ENCODE measurements at places on chromosomes 11 and 22.

GRCh38 chr11:112196519-112197087 is 21.3 kb downstream of the BCO2 start:
- no peak for DNase-seq

DNA sequence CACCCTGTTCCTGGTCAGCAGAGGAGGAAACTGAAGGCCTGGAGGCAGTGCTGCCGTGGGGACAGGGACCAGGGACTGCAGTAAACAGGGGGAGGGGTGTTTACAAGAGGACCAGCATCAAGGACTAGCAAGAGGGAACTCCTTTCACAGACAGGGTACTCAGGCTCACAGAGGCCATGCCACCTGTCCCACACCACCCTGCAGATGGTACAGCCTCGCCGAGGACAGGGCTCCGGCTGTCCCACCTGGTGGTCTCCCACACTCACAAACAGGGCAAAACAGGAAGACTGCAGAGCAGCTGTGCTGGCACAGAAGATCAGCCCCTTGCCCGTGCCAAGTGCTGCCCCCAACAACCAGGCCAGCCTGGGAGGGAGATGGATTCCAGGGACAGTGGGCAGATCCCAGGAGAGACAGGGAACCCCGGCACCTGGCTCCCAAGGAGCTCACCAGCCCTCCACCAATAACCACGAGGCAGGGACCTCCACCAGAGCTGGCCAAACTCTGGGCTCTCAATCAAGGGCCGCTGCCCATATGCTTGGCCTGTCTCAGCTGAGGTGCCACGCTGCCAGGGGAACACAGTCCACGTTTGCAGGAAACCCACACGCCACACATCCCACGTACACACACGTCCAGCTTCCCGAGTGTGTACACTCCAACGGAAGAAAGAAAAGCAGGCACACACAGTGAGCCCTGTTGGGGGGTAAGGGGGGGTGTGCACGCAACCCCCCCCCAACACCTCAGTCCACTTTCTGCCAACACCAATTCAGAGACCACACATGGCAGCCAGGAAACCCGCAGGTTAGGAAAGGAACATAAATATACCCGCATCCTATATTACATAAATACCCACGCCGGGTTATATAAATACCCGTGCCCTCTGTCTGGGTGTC is 2.1 kb downstream of the CSNK1E start:
- DNase-seq = no peak

GRCh38 chr22:38798496-38798895 is 4.6 kb upstream of the DNAL4 start:
- DNase-seq = no peak

GRCh38 chr11:117931971-117932370 is 2.8 kb upstream of the TMPRSS13 start:
- peak; percentile 34 for DNase-seq

DNA sequence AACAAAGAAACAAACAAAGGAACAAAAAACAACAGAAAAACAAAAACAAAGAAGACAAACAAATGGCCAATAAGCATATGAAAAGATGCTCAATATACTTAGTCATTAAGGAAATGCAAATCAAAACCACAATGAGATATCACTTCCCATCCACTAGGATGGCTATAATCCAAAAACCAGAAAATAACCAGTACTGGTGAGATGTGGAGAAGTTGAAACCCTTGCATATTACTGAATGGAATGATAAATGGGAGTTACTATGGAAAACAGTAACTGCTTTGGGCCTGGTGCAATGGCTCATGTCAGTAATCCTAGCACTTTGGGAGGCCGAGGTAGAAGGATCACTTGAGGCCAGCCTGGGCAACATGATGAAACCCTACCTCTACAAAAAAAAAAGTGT is 44.9 kb upstream of the RBFOX2 start:
- no peak for DNase-seq

DNA sequence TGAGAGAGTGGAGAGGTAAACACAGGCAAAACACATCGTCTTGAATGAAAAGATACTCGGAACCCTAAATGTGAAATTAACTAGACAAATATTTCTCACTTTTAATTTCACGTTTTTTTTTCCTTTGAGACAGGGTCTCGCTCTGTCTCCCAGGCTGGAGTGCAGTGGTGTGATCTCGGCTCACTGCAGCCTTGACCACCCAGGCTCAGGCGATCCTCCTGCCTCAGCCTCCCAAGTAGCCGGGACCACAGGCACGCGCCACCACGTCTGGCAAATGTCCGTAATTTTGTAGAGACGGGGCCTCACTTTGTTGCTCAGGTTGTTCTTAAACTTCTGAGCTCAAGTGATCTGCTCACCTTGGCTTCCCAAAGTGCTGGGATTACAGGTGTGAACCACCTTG is 7.4 kb upstream of the SHANK3 start:
- DNase-seq = no peak

DNA sequence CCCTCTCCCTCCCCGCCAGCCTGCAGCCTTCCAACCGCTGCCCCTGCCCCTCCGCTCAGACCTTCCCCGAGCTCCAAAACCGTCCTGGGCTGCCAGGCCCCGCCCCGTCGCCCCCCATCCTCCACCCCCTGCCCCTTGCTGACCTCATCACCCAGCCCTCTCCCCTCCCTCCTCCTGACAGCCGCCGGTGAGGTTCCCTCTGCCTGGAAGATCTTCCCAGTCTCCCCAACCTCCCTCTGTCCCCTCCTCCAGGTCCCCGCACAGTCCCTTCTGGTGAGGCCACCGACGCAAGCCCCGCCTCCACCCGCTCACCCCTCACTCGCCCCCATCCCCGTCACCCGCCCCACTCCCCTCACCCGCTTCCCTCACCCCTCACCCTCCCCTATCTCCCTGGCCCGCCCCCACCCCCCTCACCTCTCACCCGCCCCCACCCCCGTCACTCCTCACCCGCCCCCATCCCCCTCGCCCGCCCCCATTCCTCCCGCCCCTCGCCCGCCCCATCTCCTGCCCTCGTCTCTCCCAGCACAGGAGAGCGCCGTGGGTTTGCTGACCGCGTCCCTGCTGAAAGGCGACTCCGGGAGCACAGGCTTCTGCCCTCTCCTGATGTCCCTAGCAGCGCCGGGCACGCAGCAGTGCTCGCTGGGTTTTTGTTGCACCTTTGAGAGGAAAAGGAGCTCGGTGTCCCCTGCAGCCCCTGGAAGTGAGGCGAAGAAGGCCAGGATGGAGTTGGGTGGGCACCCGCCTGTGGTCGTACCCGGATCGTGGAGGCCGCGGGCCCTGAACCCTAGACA is 16.4 kb upstream of the UPK3A start:
- no peak for DNase-seq

DNA sequence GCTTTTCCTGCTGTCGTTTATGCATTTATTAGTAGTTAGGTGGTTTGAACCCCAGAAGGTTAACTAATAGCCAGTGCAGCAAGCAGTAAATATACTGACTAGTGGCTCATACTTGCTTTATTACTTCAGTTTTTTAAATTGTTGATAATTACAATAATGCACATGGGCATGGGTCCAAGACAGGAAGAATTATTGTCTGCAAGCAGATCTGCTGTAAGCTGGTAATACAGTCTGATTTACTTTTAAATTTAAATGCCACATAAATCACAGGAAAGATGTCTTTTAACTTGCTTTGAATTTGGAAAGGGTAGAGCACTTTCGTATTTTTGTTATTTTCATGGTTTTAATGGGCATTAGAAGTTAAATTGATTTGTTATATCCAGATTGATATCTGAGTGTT is 27.1 kb downstream of the APLP2 start:
- DNase-seq = no peak

DNA sequence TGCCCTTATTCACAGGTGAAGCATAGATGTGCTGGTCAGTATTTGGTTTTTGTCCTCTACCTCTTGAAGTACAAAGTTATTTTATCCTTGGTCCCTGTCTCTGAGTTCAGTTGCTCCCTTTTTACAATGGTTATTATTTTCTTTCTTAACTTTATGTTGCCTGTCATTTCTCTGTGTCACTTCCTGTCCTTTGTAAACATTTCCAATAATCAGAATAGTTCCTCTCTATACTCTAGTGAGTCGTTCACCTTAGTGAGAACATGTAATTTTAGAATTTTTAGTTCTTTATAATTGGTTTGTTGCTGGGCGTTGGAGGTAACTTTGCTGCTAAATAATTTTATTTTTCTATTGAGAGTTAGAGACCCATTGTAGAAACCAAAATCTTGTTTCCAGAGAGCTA is 16.0 kb downstream of the CSTPP1 start:
- no peak for DNase-seq

- no peak for DNase-seq
These were observed 351.0 kb upstream of the B3GAT1 start for GRCh38 chr11:134763030-134763388.

DNA sequence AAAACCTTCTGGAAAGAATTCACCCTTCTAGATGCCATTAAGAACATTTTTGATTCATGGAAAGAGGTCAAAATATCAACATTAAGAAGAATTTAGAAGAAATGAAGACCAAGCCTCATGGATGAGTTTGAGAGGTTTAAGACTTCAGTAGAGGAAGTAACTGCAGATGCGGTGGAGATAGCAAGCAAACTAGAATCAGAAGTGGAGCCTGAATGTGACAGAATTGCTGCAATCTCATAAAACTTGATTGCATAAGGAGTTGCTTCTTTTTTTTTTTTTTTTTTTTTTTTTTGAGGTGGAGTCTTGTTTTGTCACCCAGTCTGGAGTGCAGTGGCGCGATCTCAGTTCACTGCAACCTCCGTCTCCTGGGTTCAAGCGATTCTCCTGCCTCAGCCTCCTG is 51.6 kb downstream of the MS4A13 start:
- no peak for DNase-seq

GRCh38 chr11:117717485-117718314 is 79.3 kb downstream of the DSCAML1 start:
- no peak for DNase-seq

- no peak for DNase-seq
These were observed 1326.0 kb downstream of the LRRC4C start for GRCh38 chr11:40133498-40133897.

GRCh38 chr22:50216684-50217520 is 16.1 kb downstream of the SELENOO start:
- no peak for DNase-seq

- no peak for DNase-seq
These were observed 31.6 kb upstream of the MPPED2 start for GRCh38 chr11:30617762-30618161.

DNA sequence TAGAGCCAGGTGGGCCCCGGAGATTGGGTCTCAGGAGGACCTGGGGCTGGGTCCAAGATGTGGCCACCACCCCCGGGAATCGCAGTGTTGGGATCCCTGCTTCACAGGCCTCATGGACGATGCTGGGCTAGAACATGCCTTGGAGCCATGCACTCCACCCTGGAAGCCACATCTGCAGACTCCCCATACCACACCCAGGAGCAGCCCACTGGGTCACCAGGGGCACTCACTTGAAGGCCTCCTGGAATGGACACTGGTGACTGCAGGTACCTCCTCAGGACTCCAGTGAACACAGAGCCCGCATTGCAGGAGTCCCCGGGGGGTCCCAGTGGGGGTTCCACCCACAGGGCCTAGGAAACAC is 25.0 kb downstream of the RTN4R start:
- no peak for DNase-seq

GRCh38 chr22:42939941-42940653 is 74.9 kb downstream of the PACSIN2 start:
- no peak for DNase-seq

DNA sequence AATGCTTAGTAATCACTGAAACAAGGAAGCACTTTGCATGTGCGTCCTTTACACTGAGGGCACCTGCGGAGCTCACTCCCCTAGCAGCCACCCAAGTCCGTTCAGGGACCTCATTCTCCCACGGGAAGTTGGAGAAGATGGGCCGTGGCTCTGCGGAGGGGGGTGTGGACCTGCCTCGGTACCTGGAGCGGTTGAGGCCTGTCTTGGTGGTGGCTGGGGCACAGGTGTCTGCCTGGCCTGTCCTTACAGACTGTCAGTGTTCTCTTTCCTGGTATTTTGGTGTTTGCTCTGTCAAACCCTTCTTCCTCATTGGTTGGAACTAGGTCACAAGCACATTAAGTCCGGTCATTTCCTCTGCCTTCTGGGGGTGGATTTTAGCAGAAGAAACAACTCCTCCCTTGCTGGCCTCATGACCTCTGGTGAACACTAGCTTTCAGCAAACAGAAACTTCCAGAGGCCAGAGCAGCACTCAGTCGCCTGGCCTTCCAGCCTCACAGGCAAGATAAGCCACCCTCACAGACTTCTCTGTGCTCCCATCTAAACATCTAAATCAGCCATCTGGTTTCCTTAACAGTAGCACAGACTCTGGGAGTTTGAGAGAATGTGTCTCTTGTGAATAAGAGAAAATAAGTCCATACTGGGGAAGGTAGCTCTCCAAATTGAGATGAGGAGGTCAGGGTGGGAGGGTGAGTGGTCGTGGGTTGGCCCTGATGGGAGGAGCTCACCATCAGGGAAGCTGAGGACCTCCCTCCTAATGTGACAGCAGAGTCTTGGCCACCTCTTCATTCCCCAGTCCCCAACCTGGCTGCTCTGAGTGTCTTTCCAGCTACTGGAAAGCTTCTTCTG is 8.6 kb downstream of the SNAP29 start:
- DNase-seq = no peak

DNA sequence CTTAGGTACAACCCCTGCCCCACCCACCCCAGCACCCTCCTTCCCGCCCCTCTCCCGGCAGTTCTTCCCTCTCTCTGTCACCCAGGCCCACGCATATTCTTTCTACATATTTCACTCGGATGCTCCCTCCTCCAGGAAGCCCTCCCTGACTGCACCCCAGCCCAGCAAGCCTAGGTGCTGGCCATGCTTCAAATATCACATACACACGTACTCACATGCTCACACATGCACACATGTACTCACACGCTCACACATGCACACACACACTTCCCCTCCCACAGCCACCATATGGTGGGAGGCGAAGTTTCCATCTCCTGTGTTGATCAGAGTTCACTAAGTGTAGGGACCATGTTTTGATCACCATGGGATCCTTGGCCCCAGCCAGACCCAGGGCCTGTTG is 90.4 kb downstream of the WNT7B start:
- DNase-seq = no peak

DNA sequence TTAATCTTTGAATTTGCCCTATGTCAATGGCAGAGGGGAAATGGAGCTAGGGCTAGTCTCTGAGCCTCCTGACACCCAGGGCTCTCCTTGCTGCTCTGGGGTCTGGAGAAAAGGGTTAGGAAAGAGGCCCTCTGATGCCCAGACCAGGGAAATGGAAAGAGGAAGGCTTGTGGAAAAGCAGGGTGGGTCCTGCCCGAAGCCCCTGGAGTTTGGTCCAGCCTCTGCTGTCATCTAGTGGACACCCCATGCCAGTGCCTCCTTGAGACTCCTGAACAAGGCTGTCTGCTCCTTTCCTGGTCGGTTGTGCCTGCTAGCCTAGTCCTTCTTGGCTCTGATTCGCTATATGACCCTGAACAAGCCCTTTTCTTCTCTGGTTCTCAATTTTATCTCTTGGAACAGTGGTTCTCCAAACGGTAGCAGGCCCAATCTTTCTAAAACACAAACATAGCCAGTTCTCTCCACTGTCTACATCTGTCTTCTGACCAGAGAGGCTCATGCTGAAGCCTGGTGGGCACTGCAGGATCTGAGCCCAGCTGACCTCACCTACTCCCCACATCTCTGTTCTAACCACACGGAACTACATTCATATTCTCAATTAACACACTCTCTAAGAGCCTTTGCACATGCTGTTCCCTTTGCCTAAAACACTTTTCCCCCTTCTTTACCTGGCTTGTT is 8.8 kb upstream of the PLA2G3 start:
- DNase-seq = peak; percentile 18

GRCh38 chr22:20537325-20537756 is 29.9 kb downstream of the MED15 start:
- DNase-seq = no peak
